MG63 (cell line): ENCODE measurements at places on chromosomes 3 and 15. TPM values are rescaled to one million over a fixed set of nuclear protein-coding genes. Genes with fewer than 3 reads are reported as not detected.

GOLGA8G gene
- not detected in 2 replicates for total RNA-seq

NCEH1 gene
- total RNA-seq: 24.8 and 26.1 TPM in 2 replicates

COX5A gene
- 343 and 426 TPM in 2 replicates for total RNA-seq

SNX33 gene
- total RNA-seq: 13.4 and 20.8 TPM in 2 replicates

ZBED2 gene
- not detected in 2 replicates for total RNA-seq

ZBTB20 gene
- 0.54 and 6.5 TPM in 2 replicates for total RNA-seq

SKOR1 gene
- not detected in 2 replicates for total RNA-seq

WDR76 gene
- total RNA-seq: 49.9 and 53.5 TPM in 2 replicates

C2CD4B gene
- not detected in 2 replicates for total RNA-seq

IL17RC gene
- total RNA-seq: 12.1 and 14.8 TPM in 2 replicates

COX17 gene
- total RNA-seq: 1.7 and 15.3 TPM in 2 replicates

SLC12A1 gene
- not detected in 2 replicates for total RNA-seq

KNL1 gene
- 16.1 and 1,870 TPM in 2 replicates for total RNA-seq

HYAL3 gene
- 3.0 and 8.0 TPM in 2 replicates for total RNA-seq

CCR8 gene
- total RNA-seq: not detected in 2 replicates

FRMD5 gene
- 5.4 and 13.8 TPM in 2 replicates for total RNA-seq

CFAP44 gene
- total RNA-seq: 0.23 and 1.8 TPM in 2 replicates

SLC9C1 gene
- not detected in 2 replicates for total RNA-seq

SCG5 gene
- total RNA-seq: not detected in 2 replicates

CEMIP gene
- total RNA-seq: 5.4 and 8.0 TPM in 2 replicates

APOD gene
- total RNA-seq: not detected in 2 replicates

BSN gene
- 0.05 and 0.23 TPM in 2 replicates for total RNA-seq

WDR93 gene
- total RNA-seq: 0.13 TPM in 1 of 2 replicates, not detected in the other

P2RY1 gene
- not detected in 2 replicates for total RNA-seq

NLGN1 gene
- 4.0 and 10.0 TPM in 2 replicates for total RNA-seq

GOLGA8N gene
- total RNA-seq: 0.63 and 0.69 TPM in 2 replicates

ZMAT3 gene
- total RNA-seq: 2.4 and 3.5 TPM in 2 replicates

ATP10A gene
- total RNA-seq: 1.5 and 2.1 TPM in 2 replicates
